ENCODE measurements at places on chromosomes 7 and 10.

- DNase-seq = no peak
These were observed 55.9 kb downstream of the FAM241B start for GRCh38 chr10:69685802-69686585.

DNA sequence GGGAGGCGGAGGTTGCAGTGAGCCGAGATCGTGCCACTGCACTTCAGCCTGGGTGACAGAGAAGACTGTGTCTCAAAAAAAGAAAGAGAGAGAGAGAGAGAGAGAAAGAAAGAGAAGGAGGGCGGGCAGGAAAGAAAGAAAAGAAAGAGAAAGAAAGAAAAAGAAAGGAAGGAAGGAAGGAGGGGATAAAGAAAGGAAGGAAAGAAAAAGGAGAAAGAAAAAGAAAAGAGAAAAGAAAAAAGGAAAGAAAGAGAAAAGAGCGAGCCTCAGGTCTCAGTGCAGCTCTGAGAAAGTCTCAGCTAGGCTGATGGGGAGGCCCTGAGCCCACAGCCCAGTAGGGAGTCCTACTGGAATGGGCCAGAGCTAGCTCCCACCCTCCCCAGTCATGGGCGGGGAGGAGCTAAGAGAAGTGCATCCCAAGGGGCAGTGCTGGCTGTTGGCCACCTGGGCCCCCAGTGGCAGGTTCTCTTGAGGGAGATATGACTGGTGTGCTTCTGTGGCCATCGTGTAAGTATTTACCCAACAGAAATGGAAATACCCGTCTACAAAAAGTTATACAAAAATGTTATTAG is 69.3 kb downstream of the ABRAXAS2 start:
- DNase-seq = no peak

GRCh38 chr10:84328418-84329195 is at the start of gene CCSER2:
Gene CCSER2 (plus strand): TSS chr10:84328589. CDS start chr10:84371053, 42,464 bp downstream.
- DNase-seq = peak; percentile 91

- no peak for DNase-seq
These were observed 3.5 kb upstream of the DAGLB start for GRCh38 chr7:6451224-6451705.

- DNase-seq = no peak
These were observed at the start of gene PDK4 for GRCh38 chr7:95596198-95597063. Gene PDK4 (minus strand): TSS chr7:95596516. CDS start chr7:95596293, 223 bp downstream.

DNA sequence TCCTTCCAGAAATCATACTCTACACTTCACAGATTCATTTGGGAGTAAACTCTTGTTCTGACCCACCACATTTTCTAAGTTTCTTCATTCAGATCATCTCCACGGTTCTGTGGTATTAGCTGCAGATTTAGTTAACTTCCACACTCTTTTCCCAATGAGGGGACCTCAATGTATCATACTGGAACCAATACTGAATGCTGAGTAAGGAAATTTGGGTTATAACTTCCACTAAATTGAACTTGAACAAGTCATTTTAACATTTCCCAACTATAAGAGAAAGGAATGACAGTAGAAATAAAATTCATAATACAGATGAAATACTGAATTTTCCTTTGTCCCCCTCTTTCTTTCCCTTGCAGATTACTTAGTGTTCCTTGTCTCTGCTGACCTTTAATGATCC is 131.4 kb downstream of the VPS41 start:
- DNase-seq = no peak

GRCh38 chr10:66852811-66853210 is 73.0 kb upstream of the LRRTM3 start:
- DNase-seq = no peak

DNA sequence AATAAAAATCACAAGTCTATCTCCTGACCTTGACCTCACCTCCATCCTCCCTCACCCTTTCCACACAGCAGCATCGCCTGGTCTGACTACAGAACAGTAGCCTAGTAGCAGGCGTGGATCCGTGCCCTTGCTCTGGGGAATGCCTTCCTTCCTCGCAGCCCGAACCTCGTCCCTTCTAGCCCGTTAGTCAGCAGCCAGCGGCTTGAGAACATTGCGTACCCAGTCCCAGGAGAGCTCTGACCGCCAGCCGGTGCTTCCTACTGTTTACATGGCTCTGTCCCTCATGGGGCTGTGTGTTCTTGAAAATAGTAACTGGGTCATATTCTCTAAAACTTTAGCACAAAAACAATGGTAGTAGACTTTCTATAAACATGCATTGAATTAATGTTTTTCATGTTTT is 682.7 kb upstream of the IGFBP3 start:
- no peak for DNase-seq

DNA sequence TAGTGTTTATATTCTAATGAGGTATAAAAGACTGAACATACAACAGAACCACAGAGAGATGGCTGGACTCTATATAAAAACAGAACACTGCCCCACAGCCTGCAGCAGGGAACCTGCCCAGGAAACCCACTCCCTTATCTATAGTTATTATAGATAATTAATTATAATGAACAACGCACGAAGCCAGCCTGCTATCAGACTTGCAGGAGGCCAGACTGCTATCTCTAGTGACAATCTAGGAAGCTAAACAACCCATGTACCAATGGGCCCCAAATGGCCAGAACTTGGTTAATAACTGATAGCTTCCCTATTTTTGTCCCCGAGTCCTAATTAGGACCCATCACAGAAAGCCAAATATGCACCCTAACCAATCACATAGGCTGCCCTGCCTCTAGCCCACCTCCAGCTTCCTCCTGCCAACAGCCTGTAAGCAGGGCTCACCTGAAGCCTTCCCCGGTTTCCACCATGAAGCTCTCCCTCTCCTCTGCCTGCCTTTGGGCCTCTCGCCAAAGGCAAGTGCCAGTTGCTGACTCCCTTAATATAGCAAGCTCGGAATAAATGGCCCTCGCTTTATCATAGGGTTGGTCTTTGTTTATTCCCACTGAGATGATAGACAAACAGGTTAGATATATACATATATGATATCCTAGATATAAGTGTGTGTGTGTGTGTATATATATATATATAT is 74.5 kb downstream of the SYPL1 start:
- no peak for DNase-seq

GRCh38 chr7:41861642-41862041 is 158.8 kb upstream of the INHBA start:
- no peak for DNase-seq

GRCh38 chr10:11631890-11632587 is 20.6 kb upstream of the USP6NL start:
- peak; percentile 23 for DNase-seq

DNA sequence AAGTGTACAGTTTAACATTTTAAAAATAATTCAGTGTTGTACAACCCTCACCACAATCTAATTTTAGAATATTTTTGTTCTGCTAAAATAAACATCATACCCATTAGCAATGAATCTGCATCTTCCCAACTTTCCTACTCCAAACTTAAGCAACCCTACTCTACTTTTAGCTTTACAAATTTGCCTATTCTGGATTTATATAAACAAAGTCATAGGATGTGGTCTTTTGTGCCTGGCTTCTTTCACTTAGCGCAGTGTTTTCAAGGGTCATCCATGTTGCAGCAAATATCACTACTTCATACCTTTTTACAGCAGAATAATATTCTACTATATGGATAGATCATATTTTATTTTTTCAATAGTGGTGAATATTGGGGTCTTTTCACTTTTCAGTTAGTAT is 18.9 kb downstream of the CALML3 start:
- DNase-seq = no peak

DNA sequence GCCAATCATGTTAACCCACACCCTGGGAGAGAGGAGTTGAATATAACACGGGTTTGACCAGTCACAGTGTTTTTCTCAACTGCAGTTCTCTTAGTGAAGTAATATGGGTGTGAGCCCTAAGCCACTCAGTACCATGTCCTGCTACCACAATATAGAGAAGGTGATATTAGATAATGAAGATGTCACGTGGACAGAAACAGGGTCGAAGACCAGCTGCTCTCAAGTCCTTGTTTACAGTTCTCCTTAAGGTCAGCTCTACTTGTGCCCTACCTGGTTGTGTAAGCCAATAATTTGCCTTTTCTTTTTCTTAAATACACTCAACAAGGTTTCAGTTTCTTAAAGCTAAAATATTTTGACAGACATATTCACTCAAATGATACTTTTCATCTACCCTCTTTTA is 128.3 kb upstream of the POT1 start:
- no peak for DNase-seq

DNA sequence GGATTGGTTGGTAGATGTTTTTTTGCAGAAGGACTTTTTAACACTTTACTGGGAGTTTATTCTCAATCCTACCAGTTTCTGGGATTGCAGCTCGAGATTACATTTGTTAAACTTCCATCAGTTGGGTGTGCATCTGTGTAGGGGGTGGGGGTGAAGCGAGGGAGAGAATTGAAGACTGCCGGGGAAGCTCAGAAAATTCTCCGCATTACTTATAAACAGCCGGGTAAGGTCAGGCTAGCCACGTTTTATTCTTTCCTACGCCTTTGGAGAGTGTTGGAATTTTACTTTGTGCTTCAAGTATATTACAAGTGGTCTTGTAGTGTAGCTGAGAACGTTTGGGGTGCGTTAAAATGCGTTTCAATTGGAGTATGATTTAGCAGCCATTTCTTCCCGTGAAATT is 1.1 kb downstream of the PALS2 start:
- DNase-seq = no peak

DNA sequence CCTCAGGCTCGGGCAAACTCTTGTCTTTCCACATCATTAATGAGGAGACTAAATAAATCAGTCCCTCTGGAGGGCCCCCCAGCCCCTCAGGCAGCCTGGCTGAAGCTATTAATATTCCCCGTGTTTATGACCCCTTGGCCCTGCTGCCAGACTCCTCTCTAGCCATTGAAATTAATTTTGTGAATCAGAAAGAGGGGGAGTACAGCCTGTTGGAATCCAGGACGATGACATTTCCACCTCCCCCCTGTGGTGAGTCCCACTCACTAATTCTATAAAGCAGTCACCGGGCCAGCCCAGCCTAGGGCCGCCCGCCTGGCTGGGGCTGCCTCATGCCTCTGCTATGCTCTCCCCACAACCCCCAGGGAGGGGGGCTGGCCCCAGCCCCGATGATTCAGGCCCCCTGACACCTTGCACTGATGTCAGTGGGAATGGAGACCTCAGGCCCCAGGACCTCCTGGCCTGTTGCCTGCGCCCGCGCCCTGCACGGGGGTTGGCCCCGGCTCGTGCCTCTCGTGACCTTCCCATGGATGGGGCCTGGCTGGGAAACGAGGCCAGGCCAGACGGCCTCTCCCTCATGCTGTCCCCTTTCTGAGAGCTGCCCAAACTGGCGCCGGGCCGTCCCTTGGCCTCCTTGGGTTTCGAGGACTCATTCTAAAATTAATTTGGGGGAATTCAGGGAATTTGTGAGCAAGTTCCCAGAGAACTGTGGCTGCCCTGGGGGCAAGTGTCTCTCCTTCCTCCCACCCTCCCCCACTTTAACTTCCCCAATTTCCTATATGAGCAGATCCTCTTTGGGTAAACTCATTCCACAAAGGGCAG is 34.0 kb downstream of the TMEM270 start:
- DNase-seq = no peak

DNA sequence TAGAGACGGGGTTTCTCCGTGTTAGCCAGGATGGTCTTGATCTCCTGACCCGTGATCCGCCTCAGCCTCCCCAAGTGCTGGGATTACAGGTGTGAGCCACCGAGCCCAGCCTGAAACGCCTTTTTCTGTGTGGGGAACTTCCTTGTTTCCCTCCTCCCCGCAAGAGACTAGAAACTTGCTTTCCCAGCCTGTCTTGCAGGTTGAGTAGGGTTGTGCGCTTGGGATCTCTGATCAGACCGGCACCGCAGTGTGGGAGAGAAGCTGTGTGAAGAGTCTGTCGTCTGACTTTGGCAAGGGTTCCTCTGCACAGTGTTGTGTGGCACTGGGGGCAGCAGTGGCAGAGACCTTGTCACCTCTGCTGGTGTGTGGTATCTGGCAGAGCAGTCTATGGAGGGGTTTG is 28.9 kb downstream of the RBM17 start:
- no peak for DNase-seq

- no peak for DNase-seq
These were observed 58.1 kb downstream of the PODXL start for GRCh38 chr7:131498237-131498885.

DNA sequence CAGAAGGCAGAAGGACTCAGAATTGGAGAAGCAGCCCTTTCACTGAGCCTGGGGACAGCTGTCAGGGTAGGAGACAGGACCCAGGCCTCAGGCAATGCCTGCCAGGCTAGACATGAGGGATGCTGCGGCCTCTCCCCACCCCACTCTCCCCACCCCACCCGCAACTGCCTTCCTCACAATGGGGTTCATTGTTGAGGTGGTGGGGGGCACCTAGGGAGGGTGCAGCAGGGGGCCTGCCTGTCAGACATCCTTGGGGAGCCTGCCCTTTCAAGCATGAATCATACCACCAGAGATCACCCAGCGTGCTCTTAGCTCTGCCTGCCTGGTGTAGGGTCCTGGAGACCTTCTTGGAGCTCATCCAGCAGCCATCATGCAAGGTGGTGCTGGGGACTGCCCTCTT is at the start of gene C10orf62:
Gene C10orf62, plus strand, starts transcription at position 243 of the 400 bp plus-strand sequence. CDS start 177 bp downstream, outside the sequence.
- no peak for DNase-seq

DNA sequence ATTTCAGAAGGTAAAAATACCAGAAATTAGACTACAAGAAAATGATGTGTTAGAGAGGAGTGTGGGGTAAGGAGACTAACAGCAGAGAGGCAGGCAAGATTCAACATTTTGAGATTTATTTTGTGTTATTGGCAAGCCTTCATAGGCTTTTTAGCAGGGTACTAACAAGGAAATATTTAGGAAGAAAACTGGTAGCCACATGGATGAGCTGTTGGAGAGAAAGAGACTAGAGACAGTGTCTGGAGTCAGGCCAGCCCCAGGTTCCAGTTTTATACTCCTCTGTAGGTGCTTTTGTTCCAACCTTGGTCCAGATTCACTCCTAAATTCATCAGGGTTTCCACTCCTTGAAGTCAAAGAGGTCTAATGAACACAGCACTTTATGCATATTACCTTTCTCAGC is 41.1 kb downstream of the GPRIN2 start:
- DNase-seq = no peak

DNA sequence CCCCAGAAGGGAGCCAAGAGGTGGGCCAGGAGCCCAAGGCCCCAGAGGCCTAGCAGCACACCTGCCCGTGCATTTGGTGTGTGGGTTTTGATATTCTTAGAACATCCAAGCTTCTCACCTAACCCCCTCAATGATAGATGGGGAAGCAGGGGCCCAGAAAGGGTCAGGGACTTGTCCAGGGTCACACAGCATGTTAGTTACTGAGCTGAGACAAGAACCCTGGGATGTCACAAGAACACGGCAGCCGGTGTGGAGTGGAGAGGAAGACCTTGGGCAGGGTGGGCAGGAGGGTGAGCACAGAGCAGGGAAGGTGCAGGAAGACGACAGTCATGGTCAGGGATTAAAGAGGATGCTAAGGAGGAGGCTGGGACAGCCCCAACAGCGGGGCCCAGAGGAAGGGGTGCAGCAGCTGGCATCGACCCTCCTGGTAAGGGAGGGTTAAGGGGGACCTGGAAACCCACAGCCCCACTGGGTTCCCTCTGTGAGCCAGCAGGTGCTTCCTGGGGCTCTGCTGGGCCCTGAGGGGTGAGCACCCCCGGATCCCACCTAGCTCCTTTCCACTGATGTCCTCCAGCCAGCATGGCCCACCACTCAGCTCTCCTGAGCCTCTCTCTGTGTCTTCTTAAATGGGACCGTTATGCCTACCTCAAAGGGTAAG is 44.4 kb downstream of the UNC5B start:
- DNase-seq = no peak

Measured in activated naive CD4-positive, alpha-beta T cell treated with Interleukin-2 at 50 U/mL for 16 hours (primary cell).